Erythroblast (primary cell): ENCODE measurements at places on chromosomes 7 and 10.
A peak's percentile ranks its signal among the peaks of the same experiment; 100 is the strongest.

DNA sequence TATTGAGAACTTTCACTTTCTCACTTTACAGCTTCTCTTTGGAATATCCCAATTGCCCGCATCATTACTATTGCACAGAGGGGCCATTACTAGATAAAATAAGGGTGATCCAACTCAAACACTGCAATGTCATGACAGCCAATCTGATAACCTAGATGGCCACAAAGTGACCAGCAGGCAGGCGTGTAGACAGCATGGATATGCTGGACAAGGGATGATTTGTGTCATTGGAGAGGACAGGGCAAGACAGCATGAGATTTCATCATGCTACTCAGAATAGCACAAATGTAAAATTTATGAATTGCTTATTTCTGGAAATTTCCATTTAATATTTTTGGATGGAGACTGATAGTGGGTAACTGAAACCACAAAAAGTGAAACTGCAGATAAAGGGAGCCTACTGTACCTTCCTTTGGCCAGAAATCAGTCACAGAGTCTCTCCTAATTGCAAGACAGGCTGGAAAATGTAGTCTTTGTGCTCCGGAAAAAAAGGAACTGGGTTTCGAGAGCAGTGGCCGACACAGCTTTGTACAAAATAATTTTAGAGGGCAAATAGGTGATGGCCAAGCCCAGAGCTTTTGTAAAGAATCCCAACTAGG, 6.1 kb upstream of the GSDME start:
- DNase-seq = no peak

DNA sequence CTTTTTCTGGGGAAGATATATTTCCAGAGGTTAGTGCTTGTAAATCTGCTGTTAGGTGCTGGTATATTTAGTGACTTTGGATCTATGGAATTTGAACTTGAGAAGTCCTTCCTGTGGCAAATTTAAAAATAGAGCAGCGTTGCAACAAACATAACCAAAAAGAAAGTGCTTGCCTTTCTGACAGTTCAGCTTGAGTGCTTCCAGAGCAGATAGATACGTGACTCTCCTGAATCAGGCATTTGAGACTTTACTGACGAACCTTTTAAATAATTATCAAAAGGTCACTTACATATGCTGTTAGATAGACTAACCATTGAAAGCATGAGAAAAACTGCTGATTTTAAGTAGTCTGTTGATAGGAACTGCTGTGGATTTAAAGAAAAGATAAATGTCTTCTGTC, 387.5 kb upstream of the LRRTM3 start:
- no peak for DNase-seq

DNA sequence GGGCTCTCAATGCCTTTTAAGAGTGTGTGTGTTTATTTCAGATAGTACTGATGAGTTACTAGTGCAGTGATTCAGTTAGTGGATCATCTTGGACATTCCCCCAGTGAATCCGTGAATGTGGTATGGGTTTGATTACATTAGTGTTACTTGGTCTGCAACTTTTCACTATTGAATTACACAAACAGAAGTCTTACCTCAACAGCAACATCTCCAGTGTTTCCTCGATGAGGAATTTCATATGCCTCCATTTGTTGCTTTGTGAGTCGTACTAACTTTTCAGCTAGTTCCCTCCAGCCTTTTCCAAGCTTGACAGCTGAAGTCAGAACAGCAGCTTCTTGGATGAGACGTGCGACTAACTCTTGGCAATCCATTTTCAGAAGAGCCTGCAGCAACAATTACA, 63.2 kb downstream of the MACC1 start:
- no peak for DNase-seq

DNA sequence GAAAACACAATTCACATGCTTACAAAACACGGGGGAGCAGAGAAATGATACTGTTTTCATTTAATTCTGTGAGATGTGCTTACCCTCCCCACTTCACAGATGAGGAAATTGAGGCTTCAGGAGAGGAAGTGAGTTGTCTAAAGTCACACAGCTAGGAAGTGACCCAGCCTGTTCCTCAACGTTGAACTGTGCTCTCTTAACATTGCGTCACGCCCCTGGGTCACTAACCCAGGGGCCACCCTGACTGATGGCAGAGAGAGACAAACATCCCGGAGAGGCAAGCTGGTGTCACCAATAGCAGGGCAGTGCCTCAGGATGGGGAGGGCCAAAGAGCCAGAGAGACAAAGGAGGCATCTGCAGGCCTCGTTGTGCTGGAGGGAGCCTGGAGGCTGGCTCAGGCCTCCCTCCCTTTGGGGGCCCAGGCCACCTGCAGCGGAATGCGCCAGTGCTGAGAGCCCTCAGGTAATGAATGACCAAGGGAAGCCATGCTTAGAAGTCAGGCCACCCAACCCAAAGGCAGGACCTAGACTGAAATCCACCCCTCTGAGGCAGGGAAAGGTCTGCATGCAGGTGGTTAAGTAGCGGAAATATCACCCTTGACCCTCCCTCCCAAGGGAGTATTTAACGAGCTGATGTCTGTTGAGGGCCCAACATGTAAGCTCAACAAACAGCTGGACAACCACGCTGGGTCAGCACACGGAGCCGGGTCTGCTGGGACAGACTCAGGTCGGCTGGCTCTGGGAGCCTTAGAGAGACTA, 81.3 kb downstream of the C10orf105 start:
- DNase-seq = peak; percentile 93

GRCh38 chr7:119184124-119184788, 959.8 kb downstream of the ANKRD7 start:
- DNase-seq = no peak

DNA sequence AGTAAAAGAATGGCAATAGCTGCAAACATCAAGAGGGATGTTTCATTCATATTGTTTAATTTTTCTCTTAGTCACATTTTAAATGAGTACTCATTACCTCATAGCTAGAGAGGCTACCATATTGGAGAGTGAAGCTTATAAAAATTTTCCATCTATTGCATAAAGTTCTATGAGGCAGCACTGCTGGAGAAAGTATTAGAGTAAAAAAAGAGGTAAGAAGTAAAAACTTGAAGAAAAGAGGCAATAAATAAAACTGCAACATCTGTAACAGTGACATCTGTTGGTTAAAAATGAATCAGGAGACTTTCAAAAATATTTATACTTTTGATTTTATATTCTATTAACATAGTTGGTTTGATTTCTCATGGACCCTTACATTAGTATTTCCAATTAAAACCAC, 284.5 kb upstream of the SEMA3D start:
- no peak for DNase-seq

DNA sequence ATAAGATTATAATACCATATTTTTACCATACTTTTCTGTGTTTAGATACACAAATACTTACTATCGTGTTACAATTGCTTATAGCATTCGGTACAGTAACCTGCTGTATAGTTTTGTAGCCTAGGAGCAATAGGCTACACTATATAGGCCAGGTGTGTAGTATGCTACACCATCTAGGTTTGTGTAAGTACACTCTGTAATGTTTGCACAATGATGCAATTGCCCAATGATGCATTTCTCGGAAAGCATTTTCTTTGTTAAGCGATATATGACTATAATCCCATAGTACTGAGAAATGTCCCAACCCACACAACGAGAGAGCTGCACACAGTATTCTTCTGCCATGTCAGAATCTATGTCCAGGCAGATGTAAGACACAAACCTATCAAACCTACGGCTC, 160.0 kb downstream of the NEBL start:
- no peak for DNase-seq

DNA sequence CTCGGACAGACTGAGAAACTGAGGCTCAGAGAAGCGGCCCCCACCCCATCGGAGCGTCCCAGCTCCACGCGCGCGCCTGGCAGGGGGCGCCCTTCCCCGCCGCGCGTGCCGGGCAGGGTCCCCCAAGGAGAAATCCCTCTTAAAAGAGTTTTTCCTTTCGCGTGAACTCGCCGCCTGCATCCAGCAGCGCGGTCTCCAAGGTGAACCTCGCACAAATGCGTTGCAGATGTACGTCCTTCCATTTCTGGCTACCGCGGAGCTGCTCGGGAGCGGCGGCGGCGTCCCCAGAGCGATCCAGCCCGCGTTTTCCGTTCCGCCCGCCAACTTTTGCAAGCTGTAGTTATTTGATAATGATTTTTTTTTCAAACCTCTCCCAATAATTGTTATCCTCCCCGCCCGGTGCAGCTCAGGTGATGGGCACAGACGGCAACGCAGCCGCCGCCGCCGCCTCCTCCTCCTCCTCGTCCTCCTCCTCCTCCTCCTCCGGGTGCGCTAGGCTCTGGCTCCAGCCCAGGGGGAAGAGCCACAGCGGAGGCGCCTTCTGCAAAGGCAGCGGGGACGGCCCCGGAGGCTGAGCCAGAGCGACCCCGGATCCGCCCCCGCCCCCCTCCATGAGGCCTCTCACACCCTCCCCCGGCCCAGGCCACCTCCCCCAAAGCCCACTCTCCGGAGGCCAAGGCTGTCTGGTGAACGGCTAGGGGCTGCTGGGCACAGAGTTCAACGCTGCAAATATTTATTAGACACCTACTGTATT, 74.0 kb upstream of the CUX1 start:
- peak; percentile 84 for DNase-seq

- DNase-seq = no peak
These were observed 75.4 kb downstream of the PLXNA4 start for GRCh38 chr7:132500727-132501440.

DNA sequence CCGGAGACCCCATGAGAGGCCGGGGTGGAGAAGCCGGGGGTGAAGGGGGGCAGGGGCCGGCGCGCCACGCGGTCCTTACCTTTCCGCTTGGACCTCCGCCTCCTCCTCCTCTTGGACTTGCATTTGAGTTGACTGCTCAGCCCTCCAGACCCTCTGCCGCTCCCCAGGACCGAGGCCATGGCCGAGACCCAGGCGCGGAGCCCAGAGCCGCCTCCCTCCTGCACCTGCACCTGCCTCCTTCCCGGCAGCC, 428 bp downstream of the ADARB2 start:
- no peak for DNase-seq

GRCh38 chr10:70671619-70672164, 614 bp upstream of the ADAMTS14 start:
- DNase-seq = no peak

DNA sequence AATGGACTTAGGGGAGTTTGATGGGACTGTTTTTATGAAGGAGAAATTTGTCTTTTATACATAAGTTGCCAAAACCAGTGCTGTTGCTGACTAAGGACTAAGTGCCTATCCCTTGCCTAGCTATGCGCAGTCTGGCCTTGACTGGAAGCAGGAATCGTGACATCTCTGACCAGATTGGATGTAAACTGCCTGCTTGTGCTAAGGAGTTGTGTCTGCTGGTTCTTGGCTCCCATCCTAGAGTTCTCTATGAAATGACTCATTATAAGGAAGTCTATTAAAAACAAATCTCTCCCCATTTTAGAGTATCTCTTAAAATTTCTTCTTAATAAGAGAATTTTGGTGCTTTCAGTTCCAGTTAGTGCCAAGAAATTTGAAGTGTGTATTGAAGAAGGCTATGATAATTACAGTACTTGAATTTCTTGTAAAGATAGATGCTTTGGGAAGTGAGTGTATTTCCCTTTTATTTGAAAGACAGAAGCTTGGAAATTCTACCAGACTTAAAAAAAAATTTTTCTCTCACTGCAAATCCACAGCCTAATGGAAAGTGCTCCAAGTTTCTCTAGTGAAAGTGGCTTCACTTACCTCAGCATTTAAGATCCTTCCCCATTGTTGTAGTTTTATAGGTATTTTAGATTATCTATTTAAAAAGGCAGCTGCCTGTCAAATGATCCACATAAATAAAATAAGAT, 77.6 kb downstream of the BICC1 start:
- no peak for DNase-seq

DNA sequence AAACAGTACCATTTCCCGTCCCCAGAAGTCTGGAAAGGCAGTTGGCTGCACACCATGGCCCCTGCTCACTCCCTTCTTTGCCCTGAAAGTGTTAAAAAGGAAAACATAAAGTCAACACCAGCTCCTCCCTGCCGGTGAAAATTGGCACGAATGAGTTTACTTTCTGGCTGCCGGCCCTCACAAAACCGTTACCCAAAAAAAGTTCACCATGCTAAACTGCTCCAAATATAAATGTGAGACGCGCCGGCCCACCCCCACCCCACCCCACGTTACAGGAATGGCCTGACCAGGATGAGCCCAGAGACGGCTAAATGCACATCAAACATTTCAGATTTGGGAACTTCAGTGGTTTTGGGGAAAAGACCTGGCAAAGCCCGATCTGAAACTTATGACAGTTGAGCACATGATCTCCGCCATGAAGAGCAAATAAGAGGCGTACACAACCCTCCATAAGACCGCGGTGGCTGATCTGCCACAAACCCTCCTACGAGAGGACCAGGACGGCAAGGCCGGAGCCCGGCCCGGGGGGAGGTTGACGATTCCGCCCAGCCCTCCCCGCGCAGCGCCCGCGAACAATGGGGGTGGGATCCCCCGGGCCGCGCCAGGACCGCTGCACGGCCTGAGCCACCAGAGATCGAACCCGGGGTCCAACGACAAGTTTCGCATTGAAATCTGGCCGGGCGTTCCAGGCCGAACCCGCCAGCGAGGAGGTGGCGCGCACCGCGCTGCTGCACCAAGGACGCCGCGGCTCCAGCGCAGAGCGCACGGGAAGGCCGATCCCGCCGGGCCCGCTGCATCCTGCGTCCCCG, 952 bp downstream of the DIP2C start:
- peak; percentile 15 for DNase-seq

DNA sequence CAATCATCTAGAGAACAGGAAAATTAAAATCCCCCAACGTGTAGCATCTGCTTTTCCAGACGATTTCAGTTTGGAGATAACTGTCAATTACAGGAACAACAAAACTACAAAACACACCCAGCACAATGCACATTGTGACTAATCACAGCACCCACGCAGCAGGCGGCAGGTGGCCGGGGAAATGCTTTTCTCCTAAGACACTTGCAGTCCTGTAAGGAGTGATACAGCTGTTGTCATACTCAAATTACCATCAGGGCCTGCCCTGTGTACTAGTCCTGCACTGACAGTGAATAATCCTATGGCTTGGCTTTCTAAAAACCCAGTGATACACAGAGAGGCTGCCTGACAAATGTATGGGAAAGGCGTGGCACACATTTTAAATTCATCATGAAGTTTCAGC, 37.8 kb downstream of the COBL start:
- DNase-seq = no peak

DNA sequence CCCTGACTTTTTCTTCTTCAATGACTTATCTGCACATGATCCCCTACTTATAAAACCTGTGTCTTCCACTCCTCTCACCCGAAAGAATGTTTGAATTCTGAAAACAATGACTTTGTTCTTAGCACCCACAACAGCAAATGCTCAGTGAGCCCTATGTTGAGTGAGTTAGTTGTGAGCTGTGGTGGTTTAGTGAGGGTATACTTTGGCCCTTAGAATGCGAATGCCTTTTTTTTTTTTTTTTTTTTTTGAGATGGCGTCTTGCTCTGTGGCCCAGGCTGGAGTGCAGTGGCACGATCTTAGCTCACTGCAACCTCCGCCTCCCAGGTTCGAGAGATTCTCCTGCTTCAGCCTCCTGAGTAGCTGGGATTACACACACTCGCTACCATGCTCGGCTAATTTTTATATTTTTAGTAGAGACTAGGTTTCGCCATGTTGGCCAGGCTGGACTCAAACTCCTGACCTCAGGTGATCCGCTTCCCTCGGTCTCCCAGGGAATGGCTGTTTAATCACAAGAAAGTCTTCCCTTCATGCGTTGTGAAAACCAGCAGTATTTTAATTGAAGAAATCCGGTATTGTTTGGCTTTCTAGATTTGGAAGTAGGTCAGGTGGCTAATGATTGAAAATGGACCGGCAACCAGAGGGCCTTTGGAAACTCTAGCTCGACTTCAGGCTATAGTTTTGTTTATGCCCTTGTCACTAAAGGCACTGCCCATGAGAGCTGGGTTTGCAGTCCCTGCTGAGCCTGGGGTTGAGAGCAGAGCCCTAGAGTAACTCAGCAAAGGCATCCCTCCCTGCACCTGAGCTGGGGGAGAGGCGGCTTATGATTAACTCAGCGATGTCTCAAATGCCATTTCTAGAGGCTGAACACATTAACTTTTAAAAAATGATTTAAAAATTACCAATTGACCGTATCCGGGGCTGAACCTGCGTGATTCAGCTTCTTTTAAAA, 41.3 kb downstream of the CUX1 start:
- DNase-seq = no peak
